Activated CD4-positive, alpha-beta T cell treated with anti-CD3 and anti-CD28 coated beads, Interleukin-2, Interleukin-6, amounts not matched to agents 100 ng/mL and 50 ng/mL, durations not matched to agents 16 hours and 8 hours (primary cell): ENCODE measurements at places on chromosomes 11 and 22.

- no peak for DNase-seq
Measured at GRCh38 chr11:112212290-112212689, 13.9 kb upstream of the PTS start.

DNA sequence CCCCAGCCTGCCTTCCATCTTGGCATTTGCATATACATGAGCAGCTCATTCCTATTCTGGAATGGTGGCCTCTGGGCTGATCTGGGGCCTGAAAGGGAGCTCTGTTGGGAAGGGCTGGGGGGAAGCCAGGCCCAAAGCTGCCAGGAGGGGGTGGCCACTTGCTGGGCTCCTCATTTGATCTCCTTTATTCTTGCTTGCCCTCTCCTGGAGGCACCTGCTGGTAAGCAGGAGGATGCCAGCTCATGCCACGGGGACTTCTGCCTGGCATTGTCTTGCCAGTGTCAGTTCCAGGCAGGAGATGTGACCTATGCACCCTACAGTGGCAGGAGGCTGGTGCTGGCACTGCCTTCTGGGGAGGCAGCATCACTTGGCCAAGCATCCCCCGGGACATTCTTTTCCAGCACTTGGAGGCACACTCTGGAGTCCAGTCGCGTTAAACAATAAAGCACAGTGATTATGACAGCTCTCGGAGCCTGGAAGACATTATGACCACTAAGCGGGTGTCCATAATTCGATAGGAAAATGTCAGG lies 128.3 kb downstream of the NTM start:
- DNase-seq: no peak

DNA sequence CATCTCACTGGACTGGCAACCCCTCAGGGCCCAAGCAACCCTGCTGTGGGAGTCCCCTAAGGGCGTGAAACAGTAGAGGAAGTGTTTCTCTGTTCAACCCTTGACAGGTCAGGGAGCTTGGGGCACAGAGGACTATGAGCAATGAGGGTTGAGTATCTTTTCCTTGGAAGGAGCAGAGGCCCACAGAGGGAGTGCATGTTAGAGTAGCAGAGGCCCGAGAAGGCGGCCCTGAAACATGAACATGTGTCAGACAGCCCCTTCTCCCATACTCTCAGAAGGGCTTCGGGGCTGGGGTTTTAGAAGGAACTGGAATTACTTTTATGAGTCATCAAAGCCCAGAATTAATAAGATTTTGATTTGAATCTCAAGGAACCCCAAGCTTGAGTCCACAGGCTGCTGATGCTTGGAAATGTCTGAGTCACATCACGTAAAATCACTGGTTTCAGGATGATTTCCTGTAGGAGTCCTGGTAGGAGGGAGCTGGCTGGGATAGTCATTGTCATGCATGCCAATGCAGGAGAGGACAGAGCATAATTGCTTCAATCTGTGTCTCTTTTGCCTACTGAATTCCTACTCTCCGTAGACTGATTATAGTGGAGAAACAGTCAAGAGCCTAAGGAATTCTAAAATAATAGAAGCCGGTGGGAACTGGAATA lies 22.6 kb downstream of the C11orf71 start:
- DNase-seq: no peak

DNA sequence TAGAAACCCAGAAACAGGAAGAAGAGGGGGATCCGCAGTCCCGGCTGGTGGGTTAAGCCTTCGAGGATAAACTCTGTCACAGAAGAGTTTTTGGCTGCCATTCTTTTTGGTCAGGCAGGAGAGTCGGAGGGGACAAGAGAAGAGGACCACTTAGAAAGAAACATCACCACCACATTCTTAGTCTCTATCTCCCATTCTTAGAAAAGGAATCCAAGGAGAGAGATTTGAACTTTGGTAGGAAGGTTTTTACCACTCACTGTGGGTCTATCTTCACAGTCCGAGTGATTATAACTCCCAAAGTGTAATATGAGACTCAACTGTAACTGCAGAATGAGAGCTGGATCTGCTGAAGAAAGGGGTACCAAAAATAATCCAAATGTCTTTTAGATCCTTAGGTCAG lies at the start of gene OR8B12:
OR8B12 (minus strand) TSS at position 101 of the 400 bp plus-strand sequence; CDS start at position 101, 0 bp downstream.
- DNase-seq: no peak

DNA sequence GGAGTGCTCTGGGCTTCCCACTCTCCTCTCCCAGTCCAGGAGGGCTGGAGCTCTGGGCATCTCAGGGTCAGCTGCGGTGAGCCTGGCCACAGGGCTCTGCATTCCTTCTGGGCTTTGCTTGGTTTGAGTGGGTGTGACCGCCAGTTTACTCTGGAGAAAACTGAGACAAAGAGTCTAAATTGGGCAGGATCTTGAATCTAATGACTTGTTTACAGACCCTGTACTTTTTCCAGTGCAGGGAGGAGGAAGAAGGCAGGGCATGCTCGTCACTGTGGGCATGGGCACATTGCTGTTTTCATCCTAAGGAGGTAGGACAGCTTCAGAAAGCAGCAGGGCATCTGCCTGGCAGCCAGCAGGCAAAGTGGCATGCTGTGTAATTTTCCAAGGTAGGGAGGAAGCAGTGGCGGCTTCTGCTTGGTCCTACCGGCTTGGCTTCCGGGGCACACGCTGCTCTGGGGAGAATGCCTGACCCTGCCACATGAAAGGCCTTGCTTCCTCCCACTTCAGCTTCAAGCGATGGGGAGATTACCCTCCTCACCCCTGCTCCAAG lies 22.9 kb downstream of the FLI1 start:
- peak; percentile 57 for DNase-seq

- peak; percentile 69 for DNase-seq
Measured at GRCh38 chr11:65366340-65366773, 11.8 kb downstream of the TIGD3 start.

DNA sequence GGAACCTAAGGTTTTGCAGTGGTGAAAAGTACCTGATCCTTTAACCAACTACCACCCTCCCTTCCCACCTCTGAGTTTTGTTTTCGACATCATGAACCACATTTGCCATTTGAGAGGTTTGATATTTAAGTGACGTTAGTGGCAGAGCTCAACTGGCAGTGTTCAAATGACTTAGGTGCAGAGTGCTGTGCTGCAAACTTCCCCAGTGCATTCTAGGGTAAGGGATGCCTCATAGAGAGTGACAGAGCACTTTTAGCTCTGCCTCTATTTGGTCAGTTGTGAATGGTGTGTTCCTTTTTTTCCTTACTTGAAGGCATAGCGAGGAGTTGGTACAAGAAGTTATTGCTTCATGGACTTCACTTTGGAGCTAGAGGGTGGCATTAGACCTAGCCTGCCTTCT lies 9.4 kb downstream of the BMAL1 start:
- DNase-seq: peak; percentile 66

DNA sequence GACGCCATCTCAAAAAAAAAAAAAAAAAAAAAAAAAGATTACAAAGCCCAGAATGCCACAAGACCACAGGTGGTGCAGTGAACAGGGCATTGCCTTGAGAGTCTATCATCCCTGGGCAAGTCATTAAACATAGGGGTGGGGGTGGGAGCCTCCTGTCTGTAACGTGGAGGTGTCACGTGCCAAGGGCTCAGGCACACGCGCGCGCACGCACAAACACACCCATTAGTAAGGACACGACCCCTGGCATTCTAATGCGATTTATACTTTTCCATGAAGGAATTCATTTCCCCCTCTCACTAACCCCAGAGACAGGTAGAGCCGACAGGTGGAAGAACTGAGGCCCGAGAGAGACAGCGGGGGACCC lies 5.8 kb upstream of the GCAT start:
- no peak for DNase-seq

- DNase-seq: no peak
Measured at GRCh38 chr11:25910086-25910485, 421.8 kb upstream of the ANO3 start.

DNA sequence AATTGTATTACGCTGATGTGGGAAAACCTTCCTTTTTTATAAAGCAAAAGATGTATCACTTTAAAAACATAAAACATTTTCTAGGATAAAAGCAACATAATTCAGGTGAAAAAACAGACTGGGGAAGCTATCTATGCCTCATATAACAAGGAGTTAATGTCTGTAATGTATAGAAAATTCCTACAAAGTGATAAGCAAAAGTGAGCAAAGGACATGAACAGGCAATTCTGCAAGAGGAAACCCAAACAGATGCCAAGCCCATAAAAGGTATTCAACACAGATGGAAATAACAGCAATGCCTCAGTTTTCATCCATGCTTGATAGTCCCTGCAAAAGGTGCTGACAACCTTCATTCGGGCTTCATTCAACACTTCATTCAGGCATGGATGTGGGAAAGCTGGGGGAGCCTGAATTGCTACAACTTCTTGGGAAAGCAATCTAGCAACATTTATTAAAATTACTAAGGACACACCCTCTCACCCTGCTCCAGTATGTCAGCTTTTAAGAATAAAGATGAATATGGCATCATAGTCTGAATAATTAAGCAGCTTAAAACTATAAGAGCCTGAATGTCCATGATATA lies 39.3 kb downstream of the KCNQ1OT1 start:
- no peak for DNase-seq

- no peak for DNase-seq
Measured at GRCh38 chr11:90512846-90513245, 290.0 kb upstream of the CHORDC1 start.

GRCh38 chr11:54558407-54558806 lies 45.4 kb downstream of the OR4C46 start:
- DNase-seq: no peak

DNA sequence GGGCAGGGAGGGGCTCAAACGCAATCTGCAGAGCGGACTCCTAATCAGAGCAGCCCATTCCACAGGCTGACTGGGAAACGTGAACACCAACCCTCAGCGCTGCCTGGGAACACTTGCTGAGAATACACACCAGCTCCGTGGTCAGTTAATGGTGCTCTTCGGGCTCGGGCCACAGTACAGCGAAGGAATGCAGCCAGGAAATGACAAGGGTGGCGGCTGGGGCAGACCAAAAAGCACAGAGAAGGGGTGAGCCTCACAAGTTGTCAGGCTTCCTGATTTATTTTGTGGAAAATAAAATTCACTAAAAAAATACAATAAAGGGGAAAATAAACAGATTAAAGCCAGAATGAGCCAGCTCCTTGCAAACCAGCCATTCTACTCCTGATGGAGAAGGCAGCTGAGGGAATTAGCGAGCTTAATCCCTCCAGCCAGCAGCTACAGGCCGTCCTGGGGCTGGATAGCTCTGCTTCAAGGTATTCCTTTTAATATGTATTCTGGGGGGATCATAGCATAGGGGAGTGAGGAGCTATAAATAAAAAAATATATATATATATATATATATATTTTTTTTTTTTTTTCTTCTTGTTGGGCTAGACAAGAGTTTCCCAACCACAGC lies 165.5 kb upstream of the NTM start:
- no peak for DNase-seq

GRCh38 chr11:59669611-59670009 lies 773 bp upstream of the PATL1 start:
- DNase-seq: no peak

GRCh38 chr11:12743834-12744449 lies 69.7 kb downstream of the TEAD1 start:
- DNase-seq: no peak

GRCh38 chr11:109209572-109209971 lies 212.4 kb upstream of the C11orf87 start:
- no peak for DNase-seq

- DNase-seq: no peak
Measured at GRCh38 chr11:116199182-116199581, 573.6 kb downstream of the BUD13 start.

GRCh38 chr11:133949129-133949528 lies 7.6 kb downstream of the IGSF9B start:
- DNase-seq: no peak

GRCh38 chr11:31972623-31973022 lies 118.3 kb upstream of the RCN1 start:
- DNase-seq: no peak

DNA sequence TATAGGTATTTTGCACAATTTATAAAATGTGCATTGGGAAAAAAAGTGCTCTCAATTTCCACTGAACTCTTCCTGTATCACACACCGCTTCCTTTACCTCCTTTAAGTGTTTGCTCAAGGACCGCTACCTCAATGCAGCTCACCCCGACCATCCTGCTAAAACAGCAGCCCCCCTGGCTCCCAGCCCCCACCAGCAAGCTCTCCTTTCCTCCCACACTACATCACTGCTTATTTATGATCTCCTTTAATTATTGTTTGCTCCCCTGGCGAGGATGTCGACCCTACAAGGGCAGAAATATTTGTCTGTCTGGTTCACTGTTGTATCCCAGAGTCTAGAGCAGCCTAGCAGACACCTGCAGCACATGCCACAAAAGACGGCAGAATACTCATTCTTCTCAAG lies 10.0 kb downstream of the SHANK2 start:
- no peak for DNase-seq

- DNase-seq: no peak
Measured at GRCh38 chr11:66548774-66549630, 2.3 kb downstream of the ACTN3 start.

GRCh38 chr11:128261011-128261421 lies 326.3 kb downstream of the ETS1 start:
- DNase-seq: no peak

DNA sequence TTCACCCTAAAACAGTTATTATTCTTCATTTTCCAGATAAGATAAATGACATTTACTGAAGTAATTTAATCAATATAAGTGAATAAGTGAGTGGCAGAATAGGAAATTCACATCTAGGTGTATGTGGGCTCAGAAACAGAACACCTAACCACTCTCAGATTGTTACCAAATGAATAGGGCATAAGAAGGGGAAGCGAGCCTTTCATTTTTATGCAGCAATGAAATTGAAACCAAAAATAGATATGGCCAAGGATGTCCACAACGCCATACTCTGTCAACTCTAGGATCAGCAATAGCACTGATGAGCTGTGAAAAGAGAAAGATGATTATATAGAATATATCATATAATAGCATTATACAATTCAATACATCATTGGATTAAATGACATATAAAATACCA lies 398.1 kb upstream of the API5 start:
- no peak for DNase-seq

DNA sequence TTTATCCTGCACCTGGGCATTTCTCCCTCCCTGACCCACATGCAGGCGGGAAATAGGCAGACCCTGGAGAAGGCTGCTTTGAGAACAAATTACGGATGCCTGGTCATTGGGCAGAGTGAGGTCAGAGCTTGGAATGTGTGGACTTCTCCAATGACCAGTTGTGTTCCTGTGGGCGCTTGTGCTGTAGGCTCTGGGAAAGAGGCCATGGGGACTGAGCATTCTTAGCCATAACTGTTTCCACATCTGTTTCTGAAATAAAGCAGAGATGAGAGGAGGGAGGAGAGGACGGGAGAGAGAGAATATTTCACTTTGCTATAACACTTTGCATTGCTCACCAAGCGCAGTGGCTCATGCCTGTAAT lies 11.2 kb upstream of the TMEM184B start:
- no peak for DNase-seq

DNA sequence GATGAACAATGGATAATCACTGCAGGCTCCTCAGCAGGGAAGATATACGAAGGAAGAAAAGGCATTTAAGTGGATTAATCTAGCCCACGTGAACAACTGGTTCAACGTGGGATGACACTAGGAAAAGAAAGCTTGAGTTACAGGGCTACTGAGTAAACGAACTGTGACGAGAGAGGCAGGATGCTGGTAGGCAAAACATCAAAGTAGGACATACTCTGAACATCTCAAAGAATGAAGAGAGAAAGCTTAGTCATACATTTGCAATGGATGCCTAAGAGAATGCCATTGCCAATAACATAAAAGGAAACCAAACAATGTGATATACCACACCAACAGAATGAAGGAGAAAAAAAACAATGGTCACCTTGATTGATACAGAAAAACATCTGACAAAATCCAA lies 12.9 kb downstream of the USP28 start:
- DNase-seq: no peak
